ENCODE measurements at places on chromosomes 4 and X.

- DNase-seq, result no peak
Measured at GRCh38 chr4:76623217-76624045, 188.4 kb downstream of the SHROOM3 start.

- peak; percentile 38 for DNase-seq
Measured at GRCh38 chr4:122803788-122804208, 22.8 kb upstream of the FGF2 start.

DNA sequence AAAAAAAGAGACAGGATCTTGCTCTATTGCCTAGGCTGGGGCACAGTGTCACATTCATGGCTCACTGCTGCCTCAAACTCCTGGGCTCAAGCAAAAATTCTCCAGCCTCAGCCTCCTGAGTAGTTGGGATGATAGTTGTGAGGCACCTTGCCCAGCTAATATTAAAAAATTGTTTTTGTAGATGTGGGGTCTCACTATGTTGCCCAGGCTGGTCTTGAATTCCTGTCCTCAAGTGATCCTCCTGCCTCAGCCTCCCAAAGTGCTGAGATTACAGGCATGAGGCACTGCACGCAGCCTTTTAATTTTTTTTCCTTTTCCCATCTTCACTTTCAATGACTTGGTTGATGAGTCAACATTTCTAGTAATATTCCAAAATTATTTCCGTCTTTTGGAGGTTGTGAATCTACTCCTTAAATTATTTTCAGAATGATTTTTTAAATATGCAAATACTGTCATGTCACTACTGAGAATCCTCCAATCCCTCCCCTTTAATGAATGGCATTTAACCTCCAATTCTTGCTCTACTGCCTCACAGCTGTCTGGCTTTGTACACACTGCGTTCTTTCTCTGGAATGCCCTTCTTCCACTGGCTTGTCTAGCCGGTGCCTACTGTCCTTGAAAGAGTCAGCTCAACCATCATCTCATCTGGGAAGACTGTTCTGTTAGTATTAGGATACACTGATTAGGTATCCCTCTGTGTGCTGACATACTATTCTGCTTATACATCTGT lies 27.5 kb upstream of the DCTD start:
- no peak for DNase-seq

- DNase-seq, result peak; percentile 25
Measured at GRCh38 chr4:141132072-141132708, 1.1 kb downstream of the RNF150 start.

- no peak for DNase-seq
Measured at GRCh38 chrX:20418379-20419150, 151.9 kb upstream of the RPS6KA3 start.

DNA sequence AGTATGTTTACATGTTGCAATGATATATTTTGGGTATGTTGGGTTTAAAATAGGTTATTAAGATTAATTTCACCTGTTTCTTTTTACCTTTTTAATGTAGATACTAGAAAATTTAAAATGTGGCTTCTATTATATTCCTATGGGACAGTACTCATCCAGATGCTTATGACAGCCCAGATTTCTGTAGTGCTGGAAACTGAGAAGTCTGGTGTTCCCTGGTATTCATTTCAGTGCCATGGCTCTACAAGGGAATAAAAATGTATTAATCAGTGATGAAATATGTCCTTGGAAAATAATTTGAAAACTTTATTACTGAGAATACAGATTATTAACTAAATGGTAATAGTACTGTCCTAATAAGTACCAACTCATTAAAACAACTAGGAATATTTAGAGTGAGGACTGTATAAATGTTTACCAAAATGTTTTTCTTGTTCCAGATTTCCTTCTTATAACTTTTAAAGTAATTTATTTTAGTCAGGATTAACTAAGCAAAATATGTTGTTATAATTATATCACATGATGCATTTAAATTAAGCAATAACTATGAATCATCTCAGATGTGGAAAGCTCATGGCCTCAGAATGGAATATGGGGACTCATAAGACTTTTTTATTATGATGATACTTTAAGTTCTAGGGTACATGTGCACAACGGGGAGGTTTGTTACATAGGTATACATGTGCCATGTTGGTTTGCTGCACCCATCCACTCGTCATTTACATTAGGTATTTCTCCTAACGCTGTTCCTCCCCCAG lies 25.3 kb downstream of the ARHGAP24 start:
- no peak for DNase-seq

DNA sequence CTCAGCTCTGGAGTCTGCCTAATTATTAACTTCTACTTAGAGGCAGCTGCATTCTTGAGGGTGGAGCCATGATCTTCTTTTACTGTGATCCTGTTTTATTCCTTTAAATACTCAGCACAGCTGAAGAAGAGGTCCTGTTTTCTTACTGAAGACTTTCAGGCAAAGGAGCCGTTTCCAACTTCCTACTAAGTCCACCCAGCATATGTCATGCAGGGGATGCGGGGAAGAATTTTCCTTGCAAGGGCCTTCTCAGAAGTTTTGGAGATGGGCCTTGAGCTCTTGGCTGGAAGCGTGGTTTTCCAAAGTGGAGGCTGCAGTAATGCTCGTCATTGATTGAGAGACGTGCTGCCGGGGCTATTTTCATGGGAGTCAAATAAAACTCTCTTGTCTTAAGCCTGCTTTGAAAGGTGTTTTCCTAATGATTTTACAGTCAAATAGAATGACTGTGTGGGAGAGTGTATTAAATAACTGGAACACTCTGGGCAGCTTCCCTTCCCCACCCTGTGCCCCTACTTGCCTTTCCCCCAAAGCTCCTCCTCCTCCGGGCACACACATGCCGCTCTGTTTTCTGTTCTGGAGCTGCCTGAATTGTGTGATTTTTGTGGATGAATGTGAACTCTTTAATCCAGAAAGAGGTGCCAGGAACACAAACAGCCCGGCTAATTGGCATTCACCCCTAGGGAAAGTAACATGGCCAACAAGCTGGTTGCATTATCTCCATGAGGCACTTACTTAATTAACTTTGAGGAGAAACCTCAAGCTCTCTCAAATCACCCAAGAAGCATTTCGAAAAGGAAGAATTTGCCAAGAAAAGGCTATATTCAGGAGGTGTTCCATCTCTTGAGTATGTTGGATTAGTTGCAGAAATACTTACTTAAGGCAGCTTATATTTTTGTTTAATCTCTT lies 28.1 kb downstream of the FGF2 start:
- DNase-seq, result no peak

GRCh38 chrX:31228415-31228832 lies 156.6 kb upstream of the FTHL17 start:
- DNase-seq, result no peak

DNA sequence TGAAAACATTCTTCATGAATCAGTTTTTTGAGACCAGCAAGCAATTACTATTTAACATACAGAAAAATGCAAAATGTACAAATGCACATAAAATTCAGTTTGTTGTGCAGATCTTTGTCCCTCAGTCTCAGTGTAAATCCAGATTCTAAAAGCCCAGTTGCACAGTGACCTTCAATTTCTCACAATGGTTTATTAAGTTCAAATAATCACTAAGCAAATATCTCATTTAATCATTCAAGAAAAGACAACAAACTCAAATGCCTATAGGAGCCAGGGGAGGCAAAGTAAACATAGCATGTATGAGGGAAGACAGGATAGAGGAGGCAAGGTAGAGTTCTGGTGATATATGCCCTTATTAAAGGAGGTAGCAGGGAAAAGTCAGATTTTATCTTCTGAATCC lies 82.8 kb downstream of the PPP3CA start:
- no peak for DNase-seq

DNA sequence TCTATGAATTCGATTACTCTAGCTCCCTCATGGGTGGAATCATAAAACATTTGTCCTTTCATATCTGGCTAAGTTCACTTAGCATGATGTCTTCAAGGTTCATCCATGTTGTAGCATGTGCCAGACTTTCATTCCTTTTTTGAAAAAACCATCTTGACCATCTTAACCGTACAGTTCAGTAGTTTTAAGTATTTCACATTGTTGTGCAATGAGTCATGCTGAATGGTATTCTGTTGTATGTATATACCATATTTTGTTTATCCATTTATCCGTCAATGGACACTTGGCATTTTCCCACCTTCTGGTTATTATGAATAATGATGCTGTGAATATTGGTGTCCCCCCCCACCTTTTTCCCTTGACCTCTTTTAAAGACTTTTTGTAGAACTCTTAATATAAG lies 72.4 kb upstream of the TLR2 start:
- DNase-seq, result no peak

- DNase-seq, result no peak
Measured at GRCh38 chrX:101219116-101219863, at the start of gene DRP2. Gene DRP2 (plus strand): TSS chrX:101219786. CDS start chrX:101231648, 11,862 bp downstream.

GRCh38 chrX:153305972-153306371 lies 15.6 kb downstream of the PNMA6F start:
- no peak for DNase-seq

- no peak for DNase-seq
Measured at GRCh38 chr4:5204781-5205180, 153.5 kb downstream of the STK32B start.

GRCh38 chr4:71907071-71907470 lies 123.2 kb upstream of the GC start:
- no peak for DNase-seq

GRCh38 chr4:90095000-90095399 lies 32.2 kb upstream of the CCSER1 start:
- no peak for DNase-seq

DNA sequence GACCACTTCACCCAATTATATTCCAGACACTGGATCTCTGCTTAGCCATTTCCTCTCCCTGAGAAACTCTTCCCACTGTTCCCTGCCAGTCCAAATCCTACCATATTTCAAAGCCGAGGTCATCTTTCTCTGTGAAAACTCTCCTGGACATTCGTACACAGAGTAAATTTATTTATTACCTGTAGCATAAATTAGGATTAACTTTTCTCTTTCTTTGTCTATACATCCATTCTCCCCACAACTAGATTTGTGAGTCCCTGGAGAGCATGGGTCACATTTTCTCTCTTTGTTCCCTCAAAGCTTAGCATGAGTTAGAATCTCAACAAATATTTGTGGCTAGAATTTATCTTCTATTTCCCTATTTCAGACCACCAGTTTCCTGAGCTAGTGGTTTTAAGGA lies 27.8 kb upstream of the SMIM10 start:
- DNase-seq, result no peak

DNA sequence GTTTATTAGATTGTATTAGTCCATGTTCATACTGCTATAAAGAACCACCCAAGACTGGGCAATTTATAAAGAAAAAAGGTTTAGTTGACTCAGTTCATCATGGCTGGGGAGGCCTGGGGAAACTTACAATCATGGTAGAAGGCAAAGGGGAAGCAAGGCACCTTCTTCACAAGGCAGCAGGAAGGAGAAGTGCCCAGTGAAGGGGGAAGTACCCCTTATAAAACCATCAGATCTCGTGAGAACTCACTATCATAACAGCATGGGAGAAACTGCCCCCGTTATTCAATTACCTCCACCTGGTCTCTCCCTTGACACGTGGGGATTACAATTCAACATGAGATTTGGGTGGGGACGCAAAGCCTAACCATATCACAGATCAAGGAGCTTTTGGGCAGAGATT lies 8.1 kb upstream of the HSD17B13 start:
- DNase-seq, result no peak

GRCh38 chr4:174420316-174420715 lies 102.0 kb downstream of the HPGD start:
- DNase-seq, result no peak

DNA sequence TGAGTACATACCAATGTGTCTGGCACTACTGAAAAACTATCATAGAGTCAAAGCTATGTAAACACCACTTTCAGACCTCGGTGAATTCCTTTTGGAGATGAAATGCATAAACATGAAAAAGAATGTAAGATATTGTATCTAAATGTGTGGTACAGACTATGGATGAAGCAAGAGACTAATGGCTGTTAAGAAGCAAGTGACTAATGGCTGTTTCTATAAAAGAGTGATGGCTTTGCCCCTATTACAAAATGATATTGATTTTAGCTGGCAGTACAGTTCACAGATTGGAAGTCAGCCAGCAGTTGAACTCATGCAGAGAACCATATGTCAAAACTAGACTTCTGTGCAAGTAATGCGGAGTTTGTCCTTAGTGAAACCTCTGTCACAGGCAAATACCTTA lies 359.3 kb downstream of the GRXCR1 start:
- no peak for DNase-seq

- no peak for DNase-seq
Measured at GRCh38 chr4:13616597-13616996, 10.9 kb downstream of the BOD1L1 start.

GRCh38 chrX:129808158-129808828 lies 28.5 kb downstream of the SASH3 start:
- DNase-seq, result no peak

DNA sequence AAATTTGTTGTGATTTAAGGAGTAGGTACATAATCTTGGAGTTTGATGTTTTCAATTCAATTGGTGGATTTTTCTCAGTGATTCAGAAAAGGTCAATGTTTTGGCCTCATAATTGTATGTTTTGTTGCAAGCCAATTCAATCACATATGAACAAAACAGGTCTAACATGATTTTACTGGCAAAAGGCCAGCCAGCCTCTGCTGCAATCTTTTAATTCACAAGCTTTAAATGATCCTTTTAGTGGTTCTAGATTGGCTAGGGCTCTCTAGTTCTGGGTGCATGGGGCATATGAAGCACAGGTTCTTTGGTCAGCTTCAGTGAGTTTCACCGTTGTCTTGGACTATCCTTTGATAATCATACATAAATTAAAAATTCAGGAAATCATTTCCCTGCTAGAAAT lies 19.2 kb upstream of the SLC6A14 start:
- no peak for DNase-seq

DNA sequence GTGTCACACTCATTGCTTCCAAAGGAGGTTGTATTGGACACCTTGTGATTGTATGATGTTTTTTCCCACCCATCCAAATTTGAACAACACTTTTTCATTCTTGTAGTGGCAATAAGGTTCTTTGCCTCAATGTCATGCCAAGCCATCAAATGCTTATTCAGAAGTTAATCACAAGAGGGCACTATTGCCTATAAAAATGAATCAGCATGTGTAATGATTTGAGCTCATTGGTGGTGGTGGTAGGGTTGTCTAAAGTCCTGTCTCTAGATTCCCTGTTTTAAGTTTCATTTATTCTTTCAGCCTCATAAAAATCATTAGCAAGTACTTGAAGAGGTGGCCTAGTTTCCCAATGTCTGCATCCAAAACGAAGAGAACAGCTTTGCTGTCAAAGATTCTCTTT lies 37.0 kb downstream of the IRS4 start:
- no peak for DNase-seq

DNA sequence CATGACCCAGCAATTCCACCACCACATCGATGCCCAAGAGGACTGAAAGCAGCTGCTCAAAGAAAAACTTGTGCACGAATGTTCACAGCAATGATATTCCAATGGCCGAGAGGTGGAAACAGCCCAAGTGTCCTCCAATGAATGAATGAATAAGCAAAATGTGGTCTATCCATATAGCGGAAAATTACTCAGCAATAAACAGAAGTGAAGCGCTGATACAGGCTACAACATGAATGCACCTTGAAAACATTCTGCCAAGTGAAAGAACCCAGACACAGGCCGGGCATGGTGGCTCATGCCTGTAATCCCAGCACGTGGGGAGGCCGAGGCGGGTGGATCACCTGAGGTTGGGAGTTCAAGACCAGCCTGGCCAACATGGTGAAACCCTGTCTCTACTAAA lies 5.2 kb upstream of the SLC2A9 start:
- DNase-seq, result no peak

- DNase-seq, result no peak
Measured at GRCh38 chrX:39599339-39599738, 498.4 kb downstream of the BCOR start.
